ENCODE measurements at places on chromosomes 2 and 18.

- DNase-seq, result no peak
These were observed 71.2 kb downstream of the SLC9A4 start for GRCh38 chr2:102544182-102544581.

GRCh38 chr18:12456441-12456840, 48.7 kb downstream of the PRELID3A start:
- DNase-seq, result no peak

DNA sequence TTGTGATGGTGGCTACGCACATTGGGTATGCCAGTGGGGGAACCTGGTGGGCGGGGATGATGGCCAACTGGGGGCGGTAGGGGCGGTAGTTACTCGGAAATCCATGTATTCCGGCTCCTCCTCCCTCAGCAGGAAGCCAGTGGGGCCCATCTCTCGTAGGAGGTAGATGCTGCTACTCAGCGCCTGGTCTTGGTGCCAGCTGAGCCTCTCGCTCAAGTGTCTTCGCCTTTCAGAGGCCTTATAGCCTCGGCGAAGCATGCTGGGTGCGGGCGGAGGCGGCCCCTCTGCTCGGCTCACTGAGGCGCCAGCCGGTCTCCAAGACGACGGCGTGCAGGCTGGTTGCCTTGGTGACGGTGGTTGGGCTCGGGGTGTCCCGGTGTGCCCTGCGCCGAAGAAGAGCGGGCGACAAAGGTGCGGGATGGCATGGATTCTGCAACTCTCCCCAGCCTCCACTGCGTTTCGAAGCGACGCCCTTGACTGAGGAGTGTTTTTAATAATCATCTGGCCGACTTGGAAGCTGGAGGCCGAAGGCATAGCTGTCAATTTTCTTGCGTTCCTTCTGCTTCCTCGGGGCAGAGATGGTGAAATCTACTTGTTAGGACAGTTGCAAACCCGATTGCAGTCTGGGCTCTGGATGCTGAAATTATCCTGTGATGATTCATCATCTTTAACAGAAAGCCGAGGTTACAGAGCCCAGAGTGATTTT, at the start of gene ZSWIM2:
ZSWIM2 (minus strand) TSS at position 298 of the 706 bp plus-strand sequence; CDS start at position 258, 40 bp downstream.
- peak; percentile 18 for DNase-seq

DNA sequence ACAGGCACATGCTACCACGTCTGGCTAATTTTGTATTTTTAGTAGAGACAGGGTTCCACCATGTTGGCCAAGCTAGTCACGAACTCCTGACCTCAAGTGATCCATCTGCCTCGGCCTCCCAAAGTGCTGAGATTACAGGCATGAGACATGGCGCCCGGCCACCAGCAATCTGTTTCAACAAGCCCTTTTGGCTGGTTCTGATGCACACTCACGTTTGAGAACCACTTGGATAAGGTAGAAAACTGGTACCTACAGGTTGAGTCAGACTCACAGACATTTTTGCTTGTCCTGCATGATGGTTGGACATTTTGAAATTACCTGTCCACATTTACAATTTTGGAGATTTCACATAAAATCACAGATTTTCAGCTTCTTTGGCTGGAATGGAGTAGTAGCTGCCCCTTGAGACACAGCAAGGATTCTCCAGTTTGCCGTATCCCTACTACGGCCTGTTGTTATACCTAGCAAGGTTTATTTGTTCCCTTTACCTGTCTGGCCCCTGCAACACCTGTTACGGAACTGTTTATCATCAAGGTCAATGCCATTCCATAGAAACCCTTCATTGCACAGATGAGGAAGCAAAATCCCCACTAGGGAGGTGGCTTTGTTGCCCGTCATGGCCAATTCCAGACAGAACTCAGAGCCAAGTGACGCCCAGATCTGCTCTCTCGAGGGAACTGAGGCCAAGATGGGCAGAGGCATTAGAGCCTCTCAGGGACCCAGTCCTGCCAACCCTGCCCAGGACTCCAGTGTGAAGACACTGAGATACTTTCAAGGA, 31.4 kb upstream of the IGFBP2 start:
- no peak for DNase-seq
